COR-L47 (cell line): ENCODE measurements at places on chromosomes 16 and 17.

GRCh38 chr17:31147507-31148202, 52.9 kb downstream of the NF1 start:
- DNase-seq = no peak

DNA sequence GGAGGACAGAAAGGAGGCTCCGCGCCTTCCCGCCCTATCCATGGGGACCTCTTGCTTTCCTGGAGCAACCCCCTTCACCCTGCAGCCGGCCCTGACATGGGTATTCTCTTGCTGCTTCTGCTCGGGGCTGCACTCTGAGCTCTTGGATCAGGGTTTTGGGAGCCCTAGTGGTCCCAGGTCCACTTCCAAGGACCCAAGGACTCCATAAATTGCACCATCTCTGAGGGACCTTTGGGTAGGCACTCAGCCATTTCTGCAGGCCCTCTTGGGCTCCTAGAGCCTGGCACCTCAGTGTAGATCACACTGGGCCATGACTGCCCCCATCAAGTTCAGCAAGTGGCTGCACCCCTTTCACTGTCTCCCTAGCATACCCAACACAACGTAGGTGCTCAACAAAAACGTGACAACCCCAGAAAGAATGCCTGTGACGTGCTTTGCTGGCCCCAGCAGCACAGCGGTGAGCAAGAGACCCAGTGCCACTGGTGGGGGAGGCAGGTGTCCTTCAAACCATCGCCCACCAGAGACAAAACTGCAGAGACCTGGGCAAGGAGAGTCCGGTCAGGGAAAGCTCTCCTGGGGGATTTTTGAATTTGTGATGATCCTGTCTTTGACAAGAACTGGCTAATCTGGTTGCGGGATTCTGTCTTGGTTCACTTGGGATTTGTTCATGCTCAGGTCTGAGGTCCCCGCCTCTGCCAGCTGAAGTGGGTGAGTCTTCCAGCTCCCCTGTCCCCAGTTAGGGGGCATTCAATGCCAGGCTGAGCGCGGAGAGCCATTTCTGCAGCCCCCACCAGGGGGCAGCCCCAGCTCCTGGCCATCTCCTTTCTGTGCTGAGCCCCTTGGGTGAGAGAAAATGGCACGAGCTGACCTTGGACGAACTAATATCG, 2.5 kb upstream of the RAB11FIP4 start:
- peak; percentile 7 for DNase-seq

DNA sequence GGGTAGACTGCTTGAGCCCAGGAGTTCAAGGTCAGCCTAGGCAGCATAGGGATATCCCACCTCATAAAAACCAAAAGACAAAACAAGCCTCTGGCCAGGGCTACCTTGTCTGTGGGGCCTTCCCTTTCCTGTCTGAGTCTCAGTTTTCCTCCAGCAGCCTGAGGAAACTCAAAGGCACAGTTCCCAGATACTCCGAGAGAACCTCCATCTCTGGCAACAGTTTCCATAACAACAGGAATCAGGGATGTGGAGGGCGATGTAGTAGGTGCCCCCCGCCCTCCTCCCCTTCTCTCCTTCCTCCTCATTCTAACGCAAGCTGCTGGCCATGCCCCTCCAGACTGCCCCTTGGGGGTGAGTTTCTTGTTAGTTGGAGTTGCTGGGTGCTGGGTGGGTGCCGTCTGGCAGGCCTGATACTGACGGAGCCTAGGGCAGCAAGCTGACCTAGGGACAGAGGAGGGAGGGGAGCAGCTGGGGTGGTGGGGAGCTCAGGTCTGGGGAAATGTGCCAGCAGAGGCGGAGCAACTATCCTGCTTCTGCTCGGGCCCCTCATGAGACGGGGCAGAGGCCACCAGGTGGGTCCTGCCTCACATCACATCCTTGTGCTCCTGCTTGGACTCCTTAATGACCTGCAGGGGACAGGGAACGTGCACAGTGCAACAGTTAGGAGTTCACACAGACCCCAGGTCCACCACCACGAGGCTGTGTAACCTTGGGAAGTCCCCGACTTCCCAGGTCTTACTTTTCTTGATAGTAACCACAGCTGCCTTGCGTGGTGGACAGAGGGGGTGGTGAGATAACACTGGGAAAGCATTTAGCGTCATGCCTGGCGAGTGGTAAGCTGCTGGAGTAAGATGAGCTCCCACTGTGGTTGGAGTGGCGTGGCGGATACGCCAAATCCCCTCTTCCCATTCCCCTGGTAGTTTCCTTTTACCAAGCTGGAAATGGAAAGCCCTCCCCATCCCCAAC, 7.8 kb upstream of the EFTUD2 start:
- DNase-seq = no peak

DNA sequence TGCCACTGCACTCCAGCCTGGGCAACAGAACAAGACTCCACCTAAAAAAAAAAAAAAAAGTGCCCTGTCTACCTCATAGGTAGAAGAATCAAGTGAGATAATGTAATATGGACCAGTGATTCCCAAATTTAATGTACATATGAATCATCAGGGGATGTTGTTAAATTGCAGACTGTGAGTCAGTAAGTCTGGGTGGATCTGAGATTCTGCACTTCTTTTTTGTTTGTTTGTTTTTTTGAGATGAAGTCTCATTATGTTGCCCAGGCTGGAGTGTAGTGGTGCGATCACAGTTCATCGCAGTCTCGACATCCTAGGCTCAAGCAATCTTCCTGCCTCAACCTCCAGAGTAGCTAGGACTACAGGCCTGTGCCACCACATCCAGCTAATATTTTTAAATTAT, 31.6 kb downstream of the HOXB1 start:
- DNase-seq = no peak

DNA sequence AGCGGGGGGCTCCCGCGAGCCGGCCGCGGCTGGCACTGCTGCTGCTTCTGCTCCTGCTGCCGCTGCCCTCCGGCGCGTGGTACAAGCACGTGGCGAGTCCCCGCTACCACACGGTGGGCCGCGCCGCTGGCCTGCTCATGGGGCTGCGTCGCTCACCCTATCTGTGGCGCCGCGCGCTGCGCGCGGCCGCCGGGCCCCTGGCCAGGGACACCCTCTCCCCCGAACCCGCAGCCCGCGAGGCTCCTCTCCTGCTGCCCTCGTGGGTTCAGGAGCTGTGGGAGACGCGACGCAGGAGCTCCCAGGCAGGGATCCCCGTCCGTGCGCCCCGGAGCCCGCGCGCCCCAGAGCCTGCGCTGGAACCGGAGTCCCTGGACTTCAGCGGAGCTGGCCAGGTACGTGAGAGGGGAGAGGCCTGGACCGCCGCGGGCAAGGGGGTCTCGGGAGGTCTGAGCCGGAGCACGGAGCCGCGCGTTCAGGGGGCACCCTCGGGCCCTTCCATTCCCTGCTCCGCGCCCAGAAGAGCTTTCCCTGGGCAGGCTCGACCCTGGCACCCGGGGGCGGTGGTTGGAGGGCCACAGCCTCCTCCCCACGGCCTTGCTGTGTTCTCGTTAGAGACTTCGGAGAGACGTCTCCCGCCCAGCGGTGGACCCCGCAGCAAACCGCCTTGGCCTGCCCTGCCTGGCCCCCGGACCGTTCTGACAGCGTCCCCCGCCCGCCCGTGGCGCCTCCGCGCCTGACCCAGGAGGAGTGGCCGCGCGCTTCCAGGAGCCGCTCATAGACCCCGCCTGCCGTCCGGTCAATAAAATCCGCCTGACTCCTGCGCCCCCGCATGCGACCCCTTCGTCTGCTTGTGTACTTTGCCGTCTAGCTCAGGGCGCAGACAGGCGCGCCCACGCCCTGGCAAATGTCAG, 591 bp downstream of the NPW start:
- peak; percentile 42 for DNase-seq

DNA sequence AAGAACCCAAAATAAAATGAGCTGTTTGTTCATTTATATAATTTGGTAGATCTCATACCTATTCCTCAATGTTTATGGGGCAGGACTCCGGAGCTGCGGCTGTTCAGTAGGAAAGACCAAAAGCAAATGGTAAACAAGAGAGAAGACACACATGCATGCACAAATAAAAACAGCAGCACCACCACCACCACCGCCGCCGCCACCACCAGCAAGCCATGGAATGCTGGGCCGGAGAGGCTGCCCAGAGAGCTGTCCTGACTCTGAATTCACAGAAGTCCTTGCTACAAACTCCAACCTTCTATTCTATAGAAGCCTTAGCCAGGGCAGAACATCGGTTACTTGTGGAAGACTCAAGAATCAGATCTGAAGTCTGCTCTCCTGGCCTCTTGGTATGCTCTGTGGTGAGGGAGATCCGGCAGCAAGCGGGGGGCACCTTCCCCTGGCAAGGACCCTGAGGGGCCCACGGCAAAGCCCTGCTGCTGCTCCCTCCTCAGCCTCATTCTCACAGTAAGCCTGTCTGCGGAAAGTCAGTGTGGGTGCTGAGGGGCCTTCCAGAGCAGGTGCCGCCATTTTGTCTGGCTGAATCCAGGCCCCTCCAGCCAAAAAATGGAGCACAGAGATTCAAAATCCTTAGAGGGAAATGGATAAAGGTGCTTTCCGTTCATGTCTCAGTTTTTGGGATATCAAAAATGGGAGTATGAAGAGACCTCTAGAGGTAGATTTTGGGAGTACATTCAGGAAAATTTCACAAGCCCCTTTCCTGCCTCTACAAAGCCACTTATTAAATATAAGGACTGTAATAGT, 6.4 kb upstream of the FOXJ1 start:
- DNase-seq = no peak

- DNase-seq = no peak
Observed at GRCh38 chr16:83538707-83539106, 269.1 kb upstream of the HSBP1 start.

DNA sequence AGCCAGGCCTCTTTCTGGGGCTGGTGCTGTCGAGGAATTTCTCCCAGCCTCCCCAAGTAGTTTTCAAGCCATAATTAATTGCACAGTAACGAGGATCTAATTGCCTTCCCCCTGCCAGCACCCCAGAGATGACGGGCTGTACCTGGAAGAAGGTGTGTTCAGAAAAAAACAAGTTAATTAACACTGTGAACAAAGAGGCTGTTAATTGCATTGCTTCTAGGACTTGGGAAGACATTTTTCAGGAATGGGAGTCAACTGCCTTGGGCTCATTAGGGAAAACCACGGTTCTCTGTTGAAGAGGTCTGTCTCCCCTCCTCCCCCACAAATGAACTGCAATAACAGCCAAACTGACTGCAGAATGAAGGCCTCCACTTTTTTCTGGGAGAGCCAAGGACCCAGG, 176.7 kb downstream of the CCT6B start:
- no peak for DNase-seq

DNA sequence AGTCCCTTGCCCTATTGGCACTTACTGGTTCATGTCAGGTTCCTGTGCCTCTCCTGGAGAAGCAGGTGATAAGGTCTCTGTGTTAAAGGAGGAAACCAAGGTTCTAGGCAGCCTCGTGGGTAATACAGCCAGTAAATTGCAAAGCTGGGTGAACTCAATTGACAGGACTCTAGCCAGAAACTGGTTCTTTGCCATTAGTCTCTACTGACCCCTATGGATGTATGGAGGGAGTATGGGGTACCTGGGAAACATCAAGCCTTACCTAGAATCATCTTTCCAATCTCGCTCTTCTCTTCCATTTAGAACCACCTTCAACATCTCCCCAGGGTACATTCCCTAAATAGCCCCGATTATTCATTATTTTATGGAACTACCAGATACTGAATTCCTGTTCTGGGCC, 169.3 kb downstream of the CDH13 start:
- DNase-seq = no peak

GRCh38 chr17:36813957-36814563, 123.2 kb upstream of the LHX1 start:
- no peak for DNase-seq

DNA sequence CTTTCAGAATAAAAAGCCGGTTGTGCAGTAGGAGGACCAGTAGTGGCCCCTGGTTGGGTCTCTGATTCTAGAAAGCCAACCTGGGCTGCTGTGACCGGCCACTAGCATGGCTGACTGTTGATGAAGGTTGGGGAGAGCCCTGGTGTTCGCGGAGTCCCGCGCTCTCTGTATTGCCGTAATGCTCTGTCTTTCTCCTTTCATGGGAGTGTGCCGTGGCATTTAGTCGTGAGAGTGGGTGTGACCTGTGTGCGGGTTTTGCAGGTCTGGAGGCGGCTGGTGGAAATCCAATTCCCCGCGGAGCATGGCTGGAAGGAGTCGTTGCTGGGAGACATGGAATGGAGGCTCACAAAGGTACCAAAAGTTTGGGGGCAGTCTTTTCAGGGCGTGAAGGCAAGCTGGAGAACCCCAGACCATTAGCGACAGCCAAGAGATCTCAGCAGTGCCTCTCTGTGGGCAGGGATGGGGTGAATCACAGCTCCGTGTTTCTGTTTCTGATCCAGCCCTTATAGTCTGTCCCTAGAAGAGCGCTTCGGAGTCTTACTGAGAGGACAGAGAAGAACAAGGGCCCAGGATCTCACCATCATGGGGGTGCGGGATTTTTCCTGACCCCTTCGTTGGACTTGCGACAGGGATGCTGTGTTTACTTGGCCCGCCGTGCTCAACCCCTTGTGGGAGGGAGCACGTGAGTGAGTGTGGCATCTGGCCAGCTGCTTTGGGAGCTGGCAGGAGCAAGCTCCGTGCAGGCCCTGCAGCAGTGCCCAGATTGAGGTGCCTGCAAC, 56.5 kb downstream of the RNF213 start:
- no peak for DNase-seq

GRCh38 chr17:77875051-77875780, 83.3 kb upstream of the TNRC6C start:
- no peak for DNase-seq

GRCh38 chr16:49559242-49559641, 185.6 kb downstream of the C16orf78 start:
- DNase-seq = no peak

- DNase-seq = no peak
Observed at GRCh38 chr16:11575223-11575589, 11.5 kb downstream of the LITAF start.

DNA sequence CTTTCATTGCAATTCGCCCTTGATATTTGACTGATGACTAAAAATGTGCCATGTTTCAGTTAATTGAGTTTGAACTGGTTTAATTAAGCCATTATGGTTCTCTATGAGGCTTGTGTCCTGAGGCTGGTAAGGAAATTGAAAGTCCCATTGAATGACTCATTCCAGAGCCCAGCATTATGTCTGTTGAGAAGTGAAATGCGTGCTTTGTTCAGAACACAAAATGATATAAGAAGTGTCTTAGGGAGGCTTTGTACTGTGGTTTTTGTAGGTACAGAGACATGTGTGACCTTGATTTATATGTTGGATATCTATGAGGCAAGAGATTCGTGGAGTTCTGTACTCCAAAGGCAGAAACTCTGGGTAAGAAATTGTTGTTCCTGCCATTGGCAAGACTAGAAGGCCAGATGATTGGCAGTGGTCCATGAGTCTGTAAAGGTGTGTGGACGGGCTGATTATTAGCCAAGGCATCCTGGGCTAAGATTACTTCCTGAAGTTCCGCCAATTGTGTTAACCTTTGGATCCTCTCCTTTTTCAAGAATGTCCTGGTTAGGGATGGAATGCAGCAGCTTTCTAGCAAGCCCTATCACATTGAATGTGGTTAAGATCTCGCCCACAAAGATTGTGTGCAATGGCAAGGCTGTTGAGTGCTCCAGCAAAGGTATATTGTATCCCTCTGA, 103.7 kb downstream of the NPIPB5 start:
- no peak for DNase-seq

DNA sequence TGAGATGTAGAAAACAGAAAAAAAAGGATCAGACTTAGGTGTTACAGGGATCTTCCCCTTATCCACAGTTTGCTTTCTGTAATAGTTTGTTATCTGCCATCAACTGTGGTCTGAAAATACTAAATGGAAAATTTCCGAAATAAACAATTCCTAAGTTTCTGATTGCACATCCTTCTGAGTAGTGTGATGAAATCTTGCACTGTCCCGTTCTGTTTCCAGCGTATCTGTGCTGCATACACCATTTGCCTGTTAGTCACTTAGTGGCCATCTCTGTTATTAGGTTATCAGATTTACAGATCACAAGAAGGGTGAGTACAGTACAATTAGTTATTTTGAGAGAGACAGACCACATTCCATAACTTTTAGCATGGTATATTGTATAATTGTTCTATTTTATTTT, 185.6 kb upstream of the CPHXL start:
- DNase-seq = no peak

GRCh38 chr16:56551796-56552738, 12.8 kb upstream of the MT4 start:
- no peak for DNase-seq
